Stimulated activated effector memory CD8-positive, alpha-beta T cell treated with anti-CD3 and anti-CD28 coated beads, Interleukin-12 subunit alpha, Interleukin-12 subunit beta, amount 100 ng/mL, for 72 hours (primary cell): ENCODE measurements at places on chromosomes 5 and 9.
A peak's percentile ranks its signal among the peaks of the same experiment; 100 is the strongest.

GRCh38 chr9:89743216-89743572, 138.4 kb downstream of the GADD45G start:
- peak; percentile 67 for DNase-seq

GRCh38 chr9:107034831-107035230, 171.9 kb downstream of the ZNF462 start:
- DNase-seq, result no peak

DNA sequence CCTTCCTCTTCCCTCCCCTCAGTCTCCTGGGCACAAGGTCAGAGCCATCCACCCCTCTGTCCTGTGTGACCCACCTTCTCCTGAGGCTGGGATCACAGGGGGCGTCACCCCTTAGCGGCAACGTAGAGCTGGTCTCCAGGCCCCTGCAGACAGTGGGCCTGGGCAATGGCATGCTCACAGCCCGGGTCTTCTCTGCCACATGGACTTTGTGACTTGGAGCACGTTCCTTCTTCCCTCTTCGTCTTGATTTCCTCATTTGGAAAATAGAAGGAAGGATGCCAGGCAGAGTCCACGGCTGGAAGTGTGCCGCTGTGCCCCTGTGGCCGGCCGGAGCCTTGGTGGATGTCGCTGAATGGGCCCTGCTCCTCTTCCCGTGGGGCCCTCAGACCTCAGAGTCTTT, 10.0 kb downstream of the RXRA start:
- DNase-seq, result no peak

- no peak for DNase-seq
Observed at GRCh38 chr9:88936132-88936531, 55.1 kb upstream of the S1PR3 start.

DNA sequence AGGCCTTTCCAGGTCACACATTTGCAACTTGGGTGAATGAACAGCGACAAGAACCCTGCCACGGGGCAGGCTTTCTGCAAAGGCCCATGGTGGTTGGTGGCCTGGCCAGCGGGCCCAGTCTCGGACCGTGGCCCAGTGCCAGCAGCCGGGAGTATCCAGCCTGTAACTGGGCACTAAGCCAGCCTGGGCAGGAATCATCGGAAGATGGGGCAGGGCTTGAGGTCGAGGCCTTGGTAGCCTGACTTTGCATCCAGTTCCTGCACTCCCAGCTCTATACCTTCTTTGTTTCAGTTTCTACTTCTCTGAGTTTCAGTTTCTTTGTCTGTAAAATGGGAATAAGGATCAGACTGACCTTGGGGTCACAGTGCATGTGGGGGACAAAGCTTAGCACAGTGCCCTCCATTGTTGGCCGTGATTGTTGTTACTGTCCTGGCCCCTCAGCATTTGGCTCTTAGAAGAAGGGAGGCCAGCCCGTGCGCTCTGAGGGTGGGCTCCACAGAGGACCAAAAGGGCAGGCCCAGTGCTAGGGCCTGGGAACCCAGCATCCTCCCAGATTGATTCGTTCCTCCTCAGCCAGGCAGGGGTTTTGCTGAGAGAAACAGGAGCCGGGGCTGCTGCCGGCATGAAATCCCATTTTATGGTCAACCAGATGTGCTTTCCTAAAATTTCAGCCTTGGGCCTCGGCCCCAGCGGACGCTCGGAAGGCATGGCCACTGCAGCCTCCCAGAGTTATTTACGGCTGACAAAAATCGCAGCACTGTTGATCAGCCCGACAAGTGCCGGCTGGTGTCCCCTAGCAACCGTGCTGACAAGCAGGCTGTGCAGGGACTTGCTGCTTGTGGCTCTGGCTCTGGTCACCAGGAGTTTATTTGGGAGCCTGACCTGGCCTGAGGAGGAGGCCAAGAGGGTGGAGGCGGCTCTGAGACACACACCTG, 43.6 kb downstream of the JADE2 start:
- DNase-seq, result no peak

DNA sequence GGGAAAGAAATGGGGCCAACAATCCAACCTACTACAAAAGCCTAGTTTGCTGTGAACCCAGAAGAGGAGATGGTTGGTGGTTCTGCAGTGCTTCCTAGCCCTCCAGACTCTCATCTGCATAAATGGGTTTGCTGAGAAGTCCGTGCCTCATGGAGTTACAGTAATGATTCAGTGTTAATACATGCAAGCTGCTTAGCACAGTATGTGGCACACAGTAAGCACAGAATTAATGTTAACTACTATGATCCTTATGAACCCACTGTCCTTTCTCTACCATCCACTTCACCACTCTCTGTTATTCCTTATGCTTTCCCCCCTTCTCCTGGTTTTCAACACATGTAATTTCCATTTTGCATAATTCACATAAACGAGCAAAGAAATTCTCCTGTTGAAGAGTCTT, 100.0 kb downstream of the ACTBL2 start:
- DNase-seq, result no peak

- DNase-seq, result peak; percentile 86
Observed at GRCh38 chr9:113511856-113512761, 48.6 kb downstream of the RGS3 start.

DNA sequence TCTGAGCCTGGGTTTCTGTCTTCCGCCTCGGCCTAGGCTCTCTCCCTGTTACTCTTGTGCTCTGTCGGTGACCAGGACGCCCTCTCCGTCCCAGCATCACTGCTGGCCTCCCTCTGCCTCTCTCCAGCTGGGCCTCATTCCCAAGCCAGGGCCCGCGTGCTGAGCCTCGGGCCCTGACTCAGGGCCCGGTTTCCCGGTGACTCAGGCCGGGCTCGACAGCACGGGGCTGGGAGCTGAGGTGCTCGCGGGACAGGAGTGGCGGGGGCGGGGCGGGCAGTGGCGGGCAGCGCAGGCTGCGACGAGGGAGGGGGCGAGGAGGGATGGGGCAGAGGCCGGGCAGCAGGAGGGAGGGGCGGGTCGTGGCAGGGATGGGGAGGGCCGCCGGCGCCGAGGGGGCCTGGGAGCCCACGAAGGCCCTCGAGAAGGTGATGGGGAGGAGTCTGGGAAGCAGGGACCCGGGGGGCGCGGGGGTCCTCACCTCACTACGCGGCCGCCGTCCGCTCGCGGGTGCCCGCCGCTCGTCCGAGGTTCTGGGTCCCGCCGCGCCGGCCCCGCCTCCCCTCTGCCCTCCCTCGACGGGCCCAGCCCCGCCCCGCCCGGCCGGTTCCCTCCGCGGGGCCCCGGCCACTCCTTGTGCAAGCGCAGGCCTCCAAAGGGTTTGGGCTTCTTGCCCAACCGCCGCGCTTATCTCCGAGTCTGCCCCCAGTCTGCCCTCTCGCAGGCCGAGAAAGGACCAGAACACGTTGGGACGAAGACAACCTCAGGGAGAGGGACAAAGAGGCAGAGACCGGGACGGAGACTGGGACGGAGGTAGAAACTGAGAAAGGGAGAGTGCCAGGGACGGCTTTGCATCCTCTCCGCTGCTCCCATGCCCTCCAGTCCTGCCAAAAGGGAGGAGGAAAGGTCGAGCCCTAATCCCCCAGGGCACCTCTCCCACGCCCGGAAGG, at the start of gene ARAP3:
ARAP3 (minus strand) TSS at position 536 of the 947 bp plus-strand sequence. CDS start 1,744 bp downstream, outside the sequence.
- peak; percentile 67 for DNase-seq

DNA sequence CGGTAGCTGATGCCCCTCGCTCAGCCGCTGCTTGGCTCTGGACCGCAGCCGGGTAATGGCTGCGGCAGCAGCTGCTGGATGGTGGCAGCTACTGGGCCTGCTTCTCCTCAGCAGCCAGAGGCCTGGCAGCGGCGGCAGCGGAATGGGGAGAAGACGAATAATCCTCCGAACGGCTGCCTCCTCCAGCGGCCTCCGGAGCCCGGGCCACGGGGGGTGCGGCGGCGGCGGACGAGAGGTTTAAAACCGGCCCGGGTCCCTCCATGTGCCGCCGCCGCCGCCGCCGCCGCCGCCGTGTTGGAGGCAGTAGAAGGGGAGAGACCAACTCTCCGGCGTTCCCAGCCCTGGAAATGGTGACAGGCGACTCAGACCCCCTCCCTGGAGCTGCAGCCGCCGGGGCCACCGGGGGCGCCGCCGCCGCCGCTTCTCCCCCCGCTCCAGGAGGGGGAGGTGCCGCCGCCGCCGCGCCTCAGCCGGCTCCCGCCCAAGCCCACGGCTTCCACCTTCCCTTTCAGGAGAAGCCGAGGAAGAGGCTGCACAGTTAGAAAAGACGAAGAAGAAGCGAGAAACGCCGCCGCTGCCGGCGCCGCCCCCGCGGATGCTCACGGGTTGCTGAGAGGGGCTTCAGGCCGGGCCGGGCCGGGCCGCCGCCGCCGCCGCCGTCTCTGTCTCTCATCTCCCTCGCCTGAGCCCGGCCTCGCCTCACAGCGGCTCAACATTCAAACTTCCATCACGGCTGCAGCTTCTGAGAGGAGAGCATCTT, 118.4 kb upstream of the PRSS3 start:
- DNase-seq, result peak; percentile 10

GRCh38 chr5:98308231-98308630, 465.2 kb upstream of the RGMB start:
- no peak for DNase-seq

DNA sequence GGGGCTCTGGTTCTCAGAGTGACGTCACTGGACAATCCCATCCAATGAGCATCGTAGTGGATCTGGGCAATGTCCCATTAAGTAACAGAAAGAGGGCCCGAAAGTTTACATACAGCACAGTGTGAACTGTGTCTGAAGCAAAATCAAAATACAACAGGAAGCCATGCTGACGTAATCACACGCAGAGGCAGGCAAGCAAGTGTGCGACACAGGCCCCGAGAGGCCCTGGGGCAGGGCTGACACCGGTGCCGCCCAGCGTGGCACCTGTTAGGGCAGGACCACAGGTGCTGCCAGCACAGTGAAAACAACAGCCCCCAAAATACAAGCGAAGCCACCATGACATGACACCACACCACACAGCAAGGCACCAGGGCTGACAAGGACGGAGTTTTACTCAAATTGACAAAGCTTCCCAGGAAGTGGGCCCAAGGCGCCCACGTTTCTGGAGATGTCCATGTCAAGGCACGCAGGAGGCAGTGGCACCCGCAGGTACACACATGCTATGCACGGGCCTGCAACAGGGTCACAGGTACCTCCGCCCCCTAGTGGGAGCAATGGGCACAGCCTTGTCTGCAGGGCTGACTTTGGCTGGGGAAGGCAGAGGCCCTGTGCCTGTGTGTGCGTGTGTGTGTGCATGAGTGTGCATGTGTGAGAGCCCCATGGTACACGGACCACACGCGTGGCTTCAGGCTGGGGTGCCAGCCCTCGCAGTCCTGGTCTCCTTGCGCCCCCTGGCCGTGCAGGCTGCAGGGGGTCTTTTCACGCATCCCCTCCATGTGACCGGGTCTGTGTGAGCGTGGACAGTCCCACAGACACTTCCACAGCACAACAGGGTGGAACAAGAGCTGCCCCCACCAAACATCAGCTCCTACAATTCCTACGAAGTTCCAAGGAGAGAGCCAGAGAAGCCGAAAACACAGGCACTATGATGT, 19.6 kb downstream of the QSOX2 start:
- DNase-seq, result peak; percentile 80

GRCh38 chr9:1939926-1940368, 75.2 kb upstream of the SMARCA2 start:
- DNase-seq, result peak; percentile 55

- DNase-seq, result no peak
Observed at GRCh38 chr9:81344366-81344765, 345.0 kb downstream of the TLE1 start.

DNA sequence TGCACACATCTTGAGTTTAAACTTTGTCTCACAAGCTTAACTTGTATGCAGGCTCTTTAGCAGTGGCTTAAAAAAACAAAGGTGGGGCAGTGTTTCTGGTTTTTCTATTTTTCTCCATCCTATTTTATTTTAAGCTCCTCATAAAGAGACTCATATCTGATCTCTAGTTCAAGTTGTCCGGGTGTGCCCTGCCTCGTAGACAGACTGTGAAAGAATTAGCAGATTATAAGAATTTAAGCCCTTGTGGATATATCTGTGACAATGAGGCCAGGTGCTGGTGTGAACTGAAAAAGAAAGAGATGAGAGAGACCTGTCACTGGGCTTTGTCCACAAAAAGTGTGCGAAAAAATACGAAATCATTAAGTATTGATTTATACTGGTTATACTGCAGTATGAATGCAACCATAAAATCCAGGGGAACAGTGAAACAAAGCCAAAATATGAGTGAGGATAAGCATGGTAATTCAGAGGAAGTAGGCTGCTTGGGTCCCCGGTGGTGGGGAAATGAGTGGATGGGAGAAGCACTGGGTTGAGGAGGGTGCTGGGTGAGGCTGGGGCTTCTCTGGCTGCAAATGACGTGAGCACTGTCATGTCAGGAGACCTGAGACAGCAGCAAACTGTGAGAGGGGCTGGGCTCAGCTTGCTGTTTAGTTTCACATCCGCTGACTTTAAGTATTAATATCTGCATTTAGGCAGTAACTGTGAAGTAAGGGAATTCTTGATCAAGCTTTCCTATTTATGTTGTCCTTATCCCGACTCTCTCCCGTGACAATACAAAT, 179.7 kb upstream of the ANKRD55 start:
- no peak for DNase-seq

DNA sequence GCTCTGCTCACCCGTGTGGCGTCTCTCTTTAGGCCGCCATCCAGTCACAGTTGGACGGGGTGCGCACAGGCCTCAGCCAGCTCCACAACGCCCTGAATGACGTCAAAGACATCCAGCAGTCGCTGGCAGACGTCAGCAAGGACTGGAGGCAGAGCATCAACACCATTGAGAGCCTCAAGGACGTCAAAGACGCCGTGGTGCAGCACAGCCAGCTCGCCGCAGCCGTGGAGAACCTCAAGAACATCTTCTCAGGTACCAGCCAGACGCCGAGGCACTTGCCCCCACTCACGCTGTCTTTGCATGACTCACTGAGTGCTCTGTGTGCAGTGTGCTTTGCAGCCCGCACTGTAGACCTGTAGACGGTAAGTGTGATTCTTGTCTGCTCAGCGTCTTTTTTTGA, 4.5 kb downstream of the EXOC3 start:
- DNase-seq, result no peak

- DNase-seq, result peak; percentile 56
Observed at GRCh38 chr5:145946112-145946861, 9.9 kb downstream of the SH3RF2 start.

GRCh38 chr5:147800491-147800890, 18.0 kb upstream of the JAKMIP2 start:
- DNase-seq, result no peak

DNA sequence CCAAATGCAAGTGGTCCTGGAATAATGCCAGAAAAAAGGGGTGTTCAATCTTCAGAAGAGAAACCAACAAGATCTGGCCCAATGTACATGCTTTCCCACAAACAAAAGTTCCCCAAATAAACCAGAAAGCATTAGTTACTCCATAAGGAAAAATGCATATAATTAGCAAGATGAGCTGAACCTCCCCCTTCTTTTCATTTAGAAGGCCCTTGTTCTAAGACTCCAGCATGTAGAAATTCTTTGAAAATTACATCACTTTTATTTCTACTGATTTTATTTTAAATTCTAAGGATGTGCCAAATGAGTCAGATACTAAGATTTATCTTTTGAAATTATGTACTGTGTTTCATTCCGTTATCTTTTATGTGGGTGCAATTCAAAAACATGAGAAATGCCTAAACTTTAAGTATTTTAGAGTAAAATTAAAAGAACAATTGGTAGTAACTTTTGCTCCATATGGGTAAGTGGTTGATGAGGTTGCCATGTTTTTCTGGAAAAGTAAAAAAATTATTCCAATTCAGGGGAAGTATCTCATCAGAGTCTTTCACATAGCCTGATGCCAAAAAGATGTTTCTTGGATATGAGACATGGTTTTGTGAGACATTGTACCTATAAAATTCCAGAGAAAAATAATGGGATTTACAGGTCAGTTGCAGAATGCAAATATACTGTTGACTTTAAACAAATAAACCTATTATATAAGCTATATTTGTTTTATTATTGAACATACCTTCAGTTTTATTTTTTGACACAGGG, 106.5 kb upstream of the CCDC112 start:
- no peak for DNase-seq
